Activated CD4-positive, alpha-beta T cell treated with anti-CD3 and anti-CD28 coated beads, Interleukin-2, amount 50 U/mL, for 16 hours (primary cell): ENCODE measurements at places on chromosomes 2 and 18.
A peak's percentile ranks its signal among the peaks of the same experiment; 100 is the strongest.

DNA sequence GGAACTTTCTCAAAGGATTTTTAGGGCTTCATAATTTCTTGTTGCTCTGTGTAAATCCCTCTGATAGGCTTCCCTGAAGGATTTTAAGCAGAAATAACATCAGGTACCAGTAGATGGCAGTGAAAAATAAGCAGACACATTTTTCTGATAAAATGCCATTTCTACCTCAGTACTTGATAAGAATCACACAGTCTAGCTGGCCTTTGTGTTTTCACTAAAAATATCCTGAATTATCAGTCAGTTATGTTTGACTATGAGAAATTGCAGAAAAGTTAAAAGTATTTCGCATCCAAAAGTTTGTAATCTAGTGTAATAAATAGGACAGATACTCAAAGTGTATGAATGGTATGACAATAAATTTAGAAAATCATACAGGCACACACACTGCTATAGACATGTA lies 68.7 kb downstream of the DNAJC10 start:
- peak; percentile 3 for DNase-seq

DNA sequence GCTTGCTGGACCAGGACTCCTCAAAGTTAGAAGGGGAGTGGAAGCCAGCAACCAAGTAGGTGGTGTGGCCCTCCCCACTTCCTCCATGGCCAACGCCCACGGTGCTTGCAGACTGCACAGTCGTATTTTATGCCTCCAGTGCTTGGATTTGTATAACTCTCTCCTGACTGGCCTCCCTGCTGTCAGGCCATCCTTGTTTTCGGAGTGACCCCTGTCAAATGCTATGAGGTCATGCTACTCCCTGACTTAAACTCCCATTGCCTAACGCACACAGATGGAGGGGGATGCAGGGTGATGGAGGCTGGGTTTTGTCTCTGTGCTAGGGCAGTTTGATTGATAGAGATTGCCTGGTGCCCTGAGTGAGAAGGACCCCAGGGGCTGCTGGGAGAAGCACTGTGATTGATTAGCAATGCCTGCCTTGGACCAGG lies 36.1 kb downstream of the GLI2 start:
- DNase-seq = no peak

DNA sequence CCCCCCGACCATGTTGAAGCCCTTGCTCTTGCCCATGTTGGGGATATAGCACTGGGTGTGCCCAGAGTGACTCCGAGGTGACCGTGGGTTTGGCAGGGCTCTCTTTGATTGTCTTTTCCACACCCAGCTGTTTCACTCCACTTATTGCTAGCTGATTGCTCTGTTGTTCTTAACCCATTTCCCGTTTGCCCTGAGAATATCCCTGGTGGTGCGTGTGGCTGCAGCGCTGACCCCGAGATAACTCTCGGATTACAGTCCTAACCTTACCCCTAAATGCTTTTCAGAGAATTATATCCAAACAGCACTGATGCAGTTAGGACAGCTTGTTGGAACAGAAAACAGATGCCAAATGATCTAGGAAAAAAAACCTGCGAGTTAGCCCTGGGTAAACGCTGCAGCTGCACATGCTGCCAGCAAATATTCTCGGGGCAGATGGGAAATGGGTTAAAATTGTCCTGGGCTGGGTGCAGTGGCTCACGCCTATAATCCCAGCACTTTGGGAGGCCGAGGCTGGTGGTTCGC lies 34.3 kb upstream of the SNORC start:
- no peak for DNase-seq

DNA sequence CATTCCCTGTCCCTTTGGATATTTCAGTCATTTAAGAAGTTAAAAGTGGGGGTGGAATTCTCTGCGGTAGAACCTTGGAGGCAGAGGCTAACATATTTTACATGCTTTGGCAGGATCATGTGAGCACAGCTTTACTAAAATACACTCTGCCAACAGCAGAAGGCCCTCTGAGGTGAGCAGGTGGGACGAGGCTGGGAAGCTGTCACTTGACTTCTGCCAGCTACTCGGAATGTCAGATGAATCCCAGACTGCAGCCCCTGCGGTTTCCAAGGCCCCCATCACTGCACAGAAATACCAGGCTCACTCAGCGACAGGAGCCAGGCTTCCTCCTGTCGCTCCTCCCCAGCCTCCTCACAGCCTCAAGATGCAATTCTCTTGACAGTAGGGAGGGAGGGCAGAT lies 220.9 kb upstream of the REV1 start:
- no peak for DNase-seq

DNA sequence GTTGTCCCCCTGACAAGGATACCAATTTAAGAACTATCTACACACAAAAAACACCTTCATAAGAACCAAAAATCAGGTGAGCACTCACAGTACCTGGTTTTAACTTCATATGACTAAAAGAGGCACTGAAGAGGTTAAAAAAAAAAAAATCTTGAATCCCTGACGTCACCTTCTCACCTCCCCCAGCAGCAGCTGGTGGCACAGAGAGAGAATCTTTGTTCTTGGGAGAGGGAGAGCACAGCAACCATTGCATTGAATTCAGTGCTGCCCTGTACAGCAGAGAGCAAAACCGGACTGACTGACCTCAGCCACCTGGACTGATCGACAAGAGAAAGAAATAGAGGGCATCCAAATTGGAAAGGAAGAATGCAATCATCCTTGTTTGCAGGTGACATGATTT lies 566.0 kb downstream of the TMX3 start:
- no peak for DNase-seq

DNA sequence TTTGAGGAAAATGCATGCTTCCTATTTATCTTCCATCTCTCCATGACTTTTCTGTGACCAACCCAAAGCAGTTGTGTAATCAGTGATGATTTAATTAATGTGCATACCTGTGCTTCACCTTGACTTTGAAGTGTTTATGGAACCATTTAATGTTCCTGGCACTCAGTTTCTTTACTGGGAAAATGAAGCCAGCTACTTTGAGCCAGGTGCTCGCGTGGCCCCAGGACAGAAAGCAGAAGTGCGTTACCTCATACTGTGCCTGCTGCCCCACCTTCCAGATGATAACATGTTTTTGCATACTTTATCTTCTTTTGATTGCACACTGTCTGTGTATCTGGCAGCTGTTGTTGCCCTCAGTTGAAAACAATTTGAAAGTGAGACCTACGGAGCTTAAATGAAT lies 61.3 kb downstream of the PMAIP1 start:
- no peak for DNase-seq

DNA sequence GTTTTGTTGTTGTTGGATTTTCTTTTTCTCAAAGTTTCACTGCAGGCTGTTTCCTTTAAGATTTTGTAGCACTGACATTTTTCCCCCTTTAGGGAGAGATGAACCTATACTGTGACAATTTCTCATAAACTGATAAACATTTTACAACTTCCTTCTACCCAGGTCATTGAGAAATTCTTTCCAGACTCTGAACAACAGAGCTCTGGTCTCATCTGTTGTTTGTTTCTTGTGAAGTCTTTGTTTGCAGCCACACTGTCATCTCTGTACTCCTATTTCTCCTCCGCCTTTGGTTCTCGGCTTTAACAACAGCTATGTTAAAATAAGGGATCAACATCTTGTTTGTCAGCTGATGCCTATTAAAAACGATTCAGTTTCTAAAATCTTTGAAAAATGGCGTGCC lies 167.6 kb downstream of the VWC2L start:
- DNase-seq = no peak

GRCh38 chr2:36302911-36303310 lies 52.7 kb upstream of the CRIM1 start:
- no peak for DNase-seq
